Muscle of back (tissue), 13 donors: ENCODE measurements at places on chromosomes 1 and 21. TPM values are rescaled to one million over a fixed set of nuclear protein-coding genes. Genes with fewer than 3 reads are reported as not detected.
A peak's percentile ranks its signal among the peaks of the same experiment; 100 is the strongest.

DNA sequence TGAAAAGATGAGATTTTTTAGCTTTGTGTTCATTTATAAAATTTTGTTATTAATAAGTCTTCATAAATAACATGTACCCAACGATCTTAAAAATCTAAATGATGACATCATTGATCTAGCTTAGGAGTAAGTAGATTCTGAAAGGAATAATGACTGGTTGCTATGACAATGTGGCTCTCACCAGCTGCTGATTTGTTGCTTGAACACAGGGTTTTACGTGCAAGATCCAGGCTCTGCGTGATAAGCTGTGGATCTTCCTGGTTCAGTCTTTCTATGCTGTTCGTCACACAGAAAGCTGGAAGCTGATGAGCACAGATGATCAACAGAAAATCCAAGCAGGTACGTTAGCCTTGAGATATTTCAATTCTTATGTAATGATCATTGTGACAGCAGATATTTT lies 49.1 kb upstream of the C1orf146 start:
- no peak for DNase-seq

KRTAP12-1 gene
- polyA plus RNA-seq = not detected

DNA sequence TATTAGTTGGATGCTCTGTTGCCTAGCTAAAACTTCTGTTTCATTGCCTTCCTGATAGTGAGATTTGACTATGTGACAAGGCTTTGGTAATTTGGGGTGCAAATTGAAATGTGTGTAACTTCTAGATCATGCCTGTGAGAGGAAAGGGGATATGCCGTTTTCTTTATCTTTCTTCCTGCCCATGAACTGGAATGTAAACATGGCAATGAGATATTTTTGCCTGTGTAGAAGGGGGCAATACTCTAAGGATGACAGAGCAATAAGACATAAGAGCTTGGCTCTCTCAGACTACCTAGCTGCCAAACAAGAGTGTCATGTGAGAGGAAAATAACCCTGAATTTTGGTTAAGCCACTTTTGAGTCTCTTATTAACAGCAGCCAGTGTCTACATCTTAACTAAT lies 49.7 kb downstream of the RAP1A start:
- no peak for DNase-seq

DNA sequence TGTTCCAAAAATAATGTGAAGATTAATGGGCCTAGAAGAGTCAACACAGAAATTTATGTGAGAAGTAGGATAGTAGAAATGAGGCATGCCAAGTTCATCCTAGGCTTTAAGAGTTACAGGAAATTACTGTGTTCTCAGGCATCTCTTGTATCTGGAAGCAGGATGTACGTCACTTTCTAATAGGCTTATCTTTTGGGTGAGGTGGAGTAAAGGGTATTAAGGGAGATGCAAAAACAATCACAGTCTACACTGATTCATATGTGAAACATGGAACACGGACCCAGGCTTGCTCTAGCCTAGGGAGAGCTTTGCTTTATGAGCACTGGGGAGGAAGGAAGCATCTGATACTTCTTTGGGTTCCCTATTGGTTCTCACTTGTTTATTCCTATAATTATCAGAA lies 84.5 kb upstream of the RGS4 start:
- DNase-seq = peak; percentile 46

DNA sequence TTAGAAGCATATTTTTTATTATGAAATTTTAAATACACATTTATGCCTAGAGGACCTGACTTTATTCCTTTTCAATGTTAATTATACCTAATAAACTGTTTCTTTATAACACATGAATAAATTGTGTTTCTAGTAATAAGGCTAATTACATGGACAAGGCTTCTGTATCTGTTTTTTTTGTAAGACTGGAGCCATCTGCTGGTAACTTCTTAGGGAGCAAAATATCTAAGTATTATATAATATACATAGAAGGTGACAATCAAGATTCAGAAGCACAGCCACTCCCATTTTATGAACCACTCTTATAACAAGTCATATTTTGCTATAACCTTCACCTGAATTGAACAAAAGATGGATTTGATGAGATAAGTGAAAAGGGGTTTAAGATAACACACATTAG lies 84.2 kb downstream of the LBR start:
- DNase-seq = no peak

- DNase-seq = peak; percentile 52
Measured at GRCh38 chr1:183941001-183941400, 96.5 kb downstream of the COLGALT2 start.

THAP3 gene
- polyA plus RNA-seq = 13.2 TPM

- DNase-seq = peak; percentile 42
Measured at GRCh38 chr1:8427493-8427892, 109.6 kb downstream of the SLC45A1 start.

DNA sequence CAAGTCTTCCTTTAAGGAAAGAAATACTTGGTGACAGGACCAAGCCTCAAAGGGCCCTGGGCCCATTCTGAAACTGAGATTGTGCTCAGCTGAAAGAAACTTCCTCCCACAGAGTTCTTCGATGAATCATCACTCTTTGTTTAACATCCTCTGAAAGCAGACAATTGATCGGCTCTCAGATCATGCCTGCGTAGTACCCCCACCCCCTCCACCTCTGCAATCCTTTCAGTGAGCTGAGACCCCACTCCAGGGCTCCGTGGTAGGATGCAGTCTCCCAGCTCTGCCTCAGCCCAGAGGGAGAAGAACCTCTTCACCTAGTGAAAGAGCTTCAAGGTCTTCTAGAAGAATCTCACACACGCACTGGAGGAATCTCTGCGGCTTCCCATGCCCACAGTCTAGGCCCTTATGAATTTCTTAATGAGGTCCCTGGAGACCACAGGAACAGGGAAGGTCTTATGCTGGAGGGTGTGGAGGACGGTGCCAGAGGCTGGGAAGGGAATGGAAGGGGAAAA lies 104.9 kb upstream of the SOD1 start:
- DNase-seq = no peak

OXCT2 gene
- not detected for polyA plus RNA-seq

LCE6A gene
- not detected for polyA plus RNA-seq

BATF3 gene
- polyA plus RNA-seq = 1.7 TPM

DCST1 gene
- 0.34 TPM for polyA plus RNA-seq

DNA sequence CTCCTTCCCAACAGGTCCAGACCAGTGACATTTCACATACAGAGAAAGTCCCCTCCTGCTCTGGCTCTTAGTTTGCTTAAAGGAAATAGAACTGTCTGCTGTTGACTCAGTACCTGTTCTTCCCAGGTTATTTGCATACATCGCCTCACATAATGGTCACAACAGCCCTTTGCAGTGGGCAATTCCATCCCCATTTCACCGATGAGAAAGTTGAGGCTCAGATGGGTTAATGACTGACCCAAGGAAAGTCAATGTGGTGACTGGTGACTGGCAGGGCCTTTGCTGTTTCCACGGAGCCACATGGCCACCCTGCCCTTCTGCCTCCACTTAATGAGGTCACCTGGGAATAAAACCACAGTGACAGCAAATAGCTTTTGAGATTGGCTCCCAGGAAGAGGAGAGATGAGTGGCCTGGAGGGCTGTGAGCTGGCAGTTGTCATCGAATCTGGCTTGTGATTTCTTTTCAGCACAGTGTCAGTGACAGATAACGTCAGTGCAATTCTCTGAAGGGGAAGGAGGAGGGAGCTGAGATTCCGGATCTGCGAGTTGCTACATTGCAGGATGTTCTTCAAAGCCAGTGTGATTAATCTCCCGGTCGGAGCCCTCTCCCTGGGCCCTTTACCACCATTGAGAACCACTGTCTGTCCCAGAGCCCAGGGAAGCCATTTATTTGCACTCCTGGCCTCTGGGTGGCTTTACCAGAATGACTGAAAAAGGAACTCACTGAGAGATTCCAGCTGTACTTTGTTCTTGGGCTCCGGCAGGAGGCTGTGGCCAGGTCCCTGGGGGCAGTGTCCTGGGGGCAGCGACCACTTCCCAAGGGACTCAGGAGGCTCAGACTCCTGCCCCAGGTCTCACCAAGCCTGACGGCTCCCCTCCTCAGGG lies 117.2 kb downstream of the CNIH3 start:
- no peak for DNase-seq

UBE2U gene
- polyA plus RNA-seq = not detected

- no peak for DNase-seq
Measured at GRCh38 chr1:231144416-231145193, 17.3 kb upstream of the TRIM67 start.

TMEM201 gene
- polyA plus RNA-seq = 18.1 TPM

LRRC7 gene
- 12.0 TPM for polyA plus RNA-seq

LRRIQ3 gene
- polyA plus RNA-seq = 0.84 TPM
